CD4-positive, alpha-beta T cell treated with Interleukin-4 for 1 hour (primary cell): ENCODE measurements at places on chromosomes 3 and 15.

DNA sequence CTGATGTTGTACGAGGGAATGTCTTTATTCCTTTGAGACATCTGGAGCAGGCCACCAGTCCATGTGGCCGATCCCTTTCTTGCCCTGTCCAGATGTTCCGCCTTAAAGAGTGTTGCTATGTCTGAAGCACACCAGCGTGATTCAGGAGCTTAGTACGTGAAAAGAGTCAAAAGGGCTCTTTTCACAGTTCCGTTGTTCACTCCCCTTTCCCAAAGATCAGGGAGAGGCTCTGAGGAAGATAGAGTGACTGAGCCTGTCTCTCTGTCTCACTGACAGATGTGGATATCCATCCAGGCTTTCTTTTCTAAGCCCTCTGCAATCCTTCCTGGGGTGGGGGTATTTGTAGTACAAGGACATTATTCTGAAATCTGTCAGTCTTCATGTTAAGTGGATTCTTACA, 262.5 kb upstream of the LRTM1 start:
- no peak for DNase-seq

GRCh38 chr3:38331257-38332022, 15.1 kb upstream of the XYLB start:
- DNase-seq: no peak

DNA sequence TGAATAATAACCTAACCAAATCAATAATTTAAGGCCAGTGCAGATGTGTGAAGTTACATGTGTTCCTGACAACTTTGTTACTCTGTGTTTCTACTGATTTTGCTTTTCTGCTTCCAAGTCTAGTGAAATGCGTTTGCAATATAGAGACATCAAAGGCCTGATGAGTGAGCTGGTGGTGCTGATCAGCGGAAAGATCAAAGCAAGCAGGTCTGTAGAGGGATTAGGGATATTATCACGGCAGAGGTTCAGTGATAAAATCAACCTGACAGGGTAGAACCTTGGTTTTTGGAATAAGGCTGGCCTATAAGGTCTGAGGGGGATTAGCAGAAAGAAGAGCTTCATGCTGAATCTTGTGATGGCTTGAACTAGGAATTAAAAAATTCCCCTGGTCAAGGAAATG, 111.7 kb downstream of the EDEM1 start:
- DNase-seq: no peak

DNA sequence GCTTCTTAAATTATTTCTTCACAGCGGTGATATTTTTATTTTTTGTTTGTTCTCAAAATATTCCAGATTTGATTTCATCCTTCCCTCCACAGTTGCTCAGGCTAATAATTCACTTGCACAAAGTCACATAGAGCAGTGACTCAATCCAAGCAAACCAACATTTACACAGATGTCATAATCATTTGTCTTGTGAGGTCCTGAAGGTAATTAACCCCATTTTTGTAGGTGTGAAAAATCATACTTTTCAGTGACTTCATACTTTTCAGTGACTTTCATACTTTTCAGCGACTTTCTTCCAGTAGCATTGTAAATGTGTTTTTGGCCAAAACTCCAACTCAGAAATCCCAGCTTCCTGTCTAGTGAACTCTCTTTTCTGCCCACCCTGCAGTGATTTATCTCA, 32.1 kb downstream of the CD200 start:
- no peak for DNase-seq

GRCh38 chr3:64903006-64903405, 215.2 kb upstream of the ADAMTS9 start:
- no peak for DNase-seq

GRCh38 chr3:24237971-24238706, 256.5 kb downstream of the THRB start:
- DNase-seq: peak; percentile 56

GRCh38 chr3:53835257-53835656, 11.0 kb downstream of the CHDH start:
- DNase-seq: no peak

DNA sequence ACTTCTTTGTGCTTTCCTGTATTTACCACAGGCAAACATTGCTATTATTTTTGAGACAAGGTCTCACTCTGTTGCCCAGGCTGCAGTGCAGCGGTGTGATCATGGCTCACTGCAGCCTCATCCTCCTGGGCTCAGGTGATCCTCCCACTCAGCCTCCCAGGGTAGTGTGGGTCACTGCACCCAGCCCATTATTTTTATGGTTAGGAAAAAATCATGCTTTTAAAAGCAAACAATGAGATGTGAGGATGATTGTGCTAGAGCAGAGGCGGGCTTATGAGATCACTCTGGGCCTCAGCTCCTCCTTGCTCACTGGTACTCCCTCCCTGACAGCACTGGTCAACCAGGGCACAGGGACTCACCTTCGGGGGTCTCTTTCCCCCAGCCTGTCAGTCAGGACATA, 2.2 kb downstream of the MAN2C1 start:
- no peak for DNase-seq

GRCh38 chr3:139559541-139559940, 20.0 kb upstream of the RBP1 start:
- DNase-seq: no peak

- no peak for DNase-seq
Observed at GRCh38 chr15:85011160-85011571, 29.5 kb downstream of the PDE8A start.

DNA sequence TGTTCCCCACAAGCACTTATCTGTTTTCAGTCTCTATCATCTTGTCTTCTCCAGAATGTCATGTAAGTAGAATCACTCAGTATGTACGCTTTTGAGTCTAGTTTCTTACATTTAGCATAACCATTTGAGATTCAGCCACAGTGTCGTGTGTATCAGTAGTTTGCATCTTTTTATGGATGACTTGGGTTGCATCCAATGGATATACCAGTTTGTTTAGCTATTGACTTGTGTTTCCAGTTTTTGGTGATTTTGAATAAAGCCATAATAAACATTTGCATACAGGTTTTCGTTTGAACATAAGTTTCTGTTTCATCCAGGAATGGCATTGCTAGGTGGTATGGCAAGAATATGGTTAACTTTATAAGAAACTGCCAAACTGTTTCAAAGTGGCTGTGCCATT, 12.1 kb downstream of the GRIP2 start:
- no peak for DNase-seq

DNA sequence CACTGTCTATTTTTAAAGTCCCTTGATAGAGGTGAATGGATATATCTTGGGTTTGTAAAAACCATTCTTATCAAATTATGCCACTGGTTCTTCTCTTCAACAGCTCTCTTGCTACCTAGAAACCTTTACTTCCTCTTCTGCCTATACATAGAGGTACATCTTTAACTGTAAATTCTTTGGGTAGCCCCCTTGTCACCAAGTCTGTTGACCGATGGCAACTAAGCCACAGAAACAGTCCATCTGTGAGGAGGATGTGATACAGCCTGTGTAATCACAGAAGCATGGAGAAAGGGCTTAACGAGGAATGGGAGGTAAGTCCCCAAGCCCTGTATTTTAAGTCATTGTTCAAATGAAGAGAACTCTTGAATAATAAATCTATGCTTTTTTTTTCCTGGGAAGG, 246.5 kb upstream of the MDFIC2 start:
- DNase-seq: no peak

GRCh38 chr15:29043736-29044502, 158.1 kb downstream of the APBA2 start:
- DNase-seq: no peak

DNA sequence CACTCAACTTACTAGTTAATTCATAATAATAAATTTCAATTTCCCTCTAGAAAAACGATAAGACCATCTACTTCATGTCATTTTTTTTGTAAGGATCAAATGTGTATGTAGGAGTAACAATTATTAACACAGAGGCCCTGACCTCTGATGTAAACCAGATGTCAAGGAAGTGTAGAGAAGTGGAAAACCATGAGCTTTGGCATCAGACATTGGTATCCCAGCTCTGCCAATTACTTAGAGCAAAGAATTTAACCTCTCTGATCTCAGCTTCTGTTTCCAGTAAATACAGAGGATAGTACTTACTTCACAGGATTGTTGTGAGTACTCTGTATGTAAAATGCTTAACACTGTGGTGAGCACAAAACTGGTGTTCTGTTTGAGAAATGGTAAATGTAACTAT, 17.5 kb downstream of the AQR start:
- no peak for DNase-seq

GRCh38 chr15:84819291-84819768, 2.2 kb downstream of the ALPK3 start:
- DNase-seq: no peak
